ENCODE measurements at places on chromosomes 2 and 18. TPM values are rescaled to one million over a fixed set of nuclear protein-coding genes. Genes with fewer than 3 reads are reported as not detected.

The DNAJC5G gene
- polyA plus RNA-seq: 0.58 TPM

The RAB6C gene
- 1.3 TPM for polyA plus RNA-seq

The KCNE4 gene
- 17.0 TPM for polyA plus RNA-seq

The MARCO gene
- 0.08 TPM for polyA plus RNA-seq

The KYNU gene
- 7.1 TPM for polyA plus RNA-seq

The RGPD3 gene
- 0.33 TPM for polyA plus RNA-seq

The CREG2 gene
- 0.85 TPM for polyA plus RNA-seq

The THOC1 gene
- polyA plus RNA-seq: 70.7 TPM

The DCDC2C gene
- polyA plus RNA-seq: not detected

The TLX2 gene
- polyA plus RNA-seq: not detected

The COMMD1 gene
- polyA plus RNA-seq: 73.6 TPM

The REEP1 gene
- polyA plus RNA-seq: 3.3 TPM

The EVX2 gene
- polyA plus RNA-seq: not detected

The MPP4 gene
- polyA plus RNA-seq: 0.17 TPM

The RAMP1 gene
- 6.6 TPM for polyA plus RNA-seq

The C1GALT1C1L gene
- polyA plus RNA-seq: 4.8 TPM

The NPHP1 gene
- 17.4 TPM for polyA plus RNA-seq

The FAM228A gene
- polyA plus RNA-seq: 0.75 TPM

The GCC2 gene
- 57.1 TPM for polyA plus RNA-seq

The PGAP1 gene
- polyA plus RNA-seq: 28.7 TPM

The PASK gene
- polyA plus RNA-seq: 13.0 TPM

The TNFRSF11A gene
- polyA plus RNA-seq: 2.3 TPM

The HNRNPA3 gene
- 769 TPM for polyA plus RNA-seq

The MYO7B gene
- polyA plus RNA-seq: 18.0 TPM

The NEU2 gene
- not detected for polyA plus RNA-seq

The NRP2 gene
- polyA plus RNA-seq: 67.1 TPM

The ANKRD29 gene
- 0.78 TPM for polyA plus RNA-seq

The ZNF2 gene
- 10.0 TPM for polyA plus RNA-seq

The DQX1 gene
- polyA plus RNA-seq: 0.18 TPM

The RAD51AP2 gene
- polyA plus RNA-seq: 0.20 TPM

The ZBTB14 gene
- 25.6 TPM for polyA plus RNA-seq

The SCYGR5 gene
- not detected for polyA plus RNA-seq

The ZSCAN30 gene
- 38.6 TPM for polyA plus RNA-seq

The HOXD4 gene
- 39.2 TPM for polyA plus RNA-seq

All from right renal cortex interstitium (tissue), 3 donors.